Islet precursor cell (in vitro differentiated cells): ENCODE measurements at places on chromosomes 12 and 14.

GRCh38 chr14:54803926-54804537, 98.6 kb downstream of the GCH1 start:
- peak; percentile 53 for DNase-seq

GRCh38 chr12:47902131-47902639, 2.6 kb downstream of the VDR start:
- DNase-seq = no peak

GRCh38 chr14:69756298-69756697, 10.6 kb upstream of the SRSF5 start:
- DNase-seq = no peak

- no peak for DNase-seq
These were observed 35.1 kb upstream of the KCNH3 start for GRCh38 chr12:49503674-49504180.

- DNase-seq = no peak
These were observed 12.7 kb downstream of the BMAL2 start for GRCh38 chr12:27345376-27345775.

- DNase-seq = peak; percentile 78
These were observed 42.5 kb upstream of the MYBPC1 start for GRCh38 chr12:101552277-101552676.
